ENCODE measurements at places on chromosomes 13 and 19. TPM values are rescaled to one million over a fixed set of nuclear protein-coding genes. Genes with fewer than 3 reads are reported as not detected.

ZNF66 gene
- total RNA-seq = 4.6 TPM

ATXN8OS gene
- total RNA-seq = not detected

KLK2 gene
- not detected for total RNA-seq

RNF17 gene
- total RNA-seq = not detected

PSG11 gene
- not detected for total RNA-seq

PCDH8 gene
- total RNA-seq = not detected

CLDND2 gene
- total RNA-seq = not detected
